ENCODE measurements at places on chromosomes 3 and 15. TPM values are rescaled to one million over a fixed set of nuclear protein-coding genes. Genes with fewer than 3 reads are reported as not detected.
A peak's percentile ranks its signal among the peaks of the same experiment; 100 is the strongest.

- H3K4me3 ChIP-seq, result no peak overlapping the region
- H3K27ac ChIP-seq, result no peak overlapping the region
- DNase-seq, result no peak
- no peaks in the 10 kb centered on the region for H3K4me1 ChIP-seq
- no peaks in the 10 kb centered on the region for H3K27me3 ChIP-seq
Measured at GRCh38 chr3:34183611-34184340, 385.3 kb downstream of the PDCD6IP start.

CLDN1 gene
- total RNA-seq, result 51.8 TPM

- no peaks in the 10 kb centered on the region for H3K4me1 ChIP-seq
- H3K4me3 ChIP-seq, result no peak overlapping the region
- H3K27me3 ChIP-seq, result no peaks in the 10 kb centered on the region
- H3K27ac ChIP-seq, result no peak overlapping the region
Measured at GRCh38 chr15:83919319-83919830, 265.5 kb downstream of the ADAMTSL3 start.

FETUB gene
- total RNA-seq, result not detected

DNA sequence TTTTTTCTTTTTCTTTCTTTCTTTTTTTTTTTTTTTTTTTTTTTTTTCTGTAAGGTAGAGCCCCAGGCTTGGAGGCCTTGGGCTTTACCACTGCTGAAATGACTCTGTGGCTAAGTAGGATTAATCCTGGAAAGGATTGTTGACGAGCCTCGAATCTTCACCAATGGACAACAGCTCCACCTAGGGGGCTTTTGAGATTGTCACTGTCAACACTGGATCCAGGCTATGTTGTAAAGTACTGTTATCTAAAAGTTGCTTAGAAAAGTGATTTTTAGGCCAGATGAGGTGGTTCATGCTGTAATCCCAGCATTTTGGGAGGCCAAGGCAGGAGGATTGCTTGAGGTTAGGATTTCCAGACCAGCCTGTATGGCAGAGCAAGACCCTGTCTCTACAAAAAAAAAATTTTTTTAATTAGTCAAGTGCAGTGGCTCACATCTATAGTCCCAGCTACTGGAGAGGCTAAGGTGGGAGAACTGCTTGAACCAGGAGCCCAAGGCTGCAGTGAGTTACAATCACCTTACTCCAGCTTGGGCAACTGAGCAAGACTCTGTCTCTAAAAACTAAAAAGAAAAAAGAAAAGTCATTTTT is 41.6 kb downstream of the KLHL18 start:
- H3K4me3 ChIP-seq, result no peak overlapping the region
- no peaks in the 10 kb centered on the region for H3K27me3 ChIP-seq
- H3K4me1 ChIP-seq, result peaks cover 5% of the 10 kb centered on the region
- no peak overlapping the region for H3K27ac ChIP-seq
- H3K36me3 ChIP-seq, result no peaks in the 10 kb centered on the region

DUOXA2 gene
- not detected for total RNA-seq

TRAK1 gene
- total RNA-seq, result 40.6 TPM

AGBL1 gene
- not detected for total RNA-seq

GRCh38 chr3:188243124-188243795 is 89.3 kb downstream of the LPP start:
- no peaks in the 10 kb centered on the region for H3K36me3 ChIP-seq
- DNase-seq, result no peak
- H3K4me1 ChIP-seq, result peaks cover 7% of the 10 kb centered on the region
- peak overlapping the region; percentile 76 for H3K27ac ChIP-seq
- H3K27me3 ChIP-seq, result no peaks in the 10 kb centered on the region
- no peak overlapping the region for H3K4me3 ChIP-seq

DNA sequence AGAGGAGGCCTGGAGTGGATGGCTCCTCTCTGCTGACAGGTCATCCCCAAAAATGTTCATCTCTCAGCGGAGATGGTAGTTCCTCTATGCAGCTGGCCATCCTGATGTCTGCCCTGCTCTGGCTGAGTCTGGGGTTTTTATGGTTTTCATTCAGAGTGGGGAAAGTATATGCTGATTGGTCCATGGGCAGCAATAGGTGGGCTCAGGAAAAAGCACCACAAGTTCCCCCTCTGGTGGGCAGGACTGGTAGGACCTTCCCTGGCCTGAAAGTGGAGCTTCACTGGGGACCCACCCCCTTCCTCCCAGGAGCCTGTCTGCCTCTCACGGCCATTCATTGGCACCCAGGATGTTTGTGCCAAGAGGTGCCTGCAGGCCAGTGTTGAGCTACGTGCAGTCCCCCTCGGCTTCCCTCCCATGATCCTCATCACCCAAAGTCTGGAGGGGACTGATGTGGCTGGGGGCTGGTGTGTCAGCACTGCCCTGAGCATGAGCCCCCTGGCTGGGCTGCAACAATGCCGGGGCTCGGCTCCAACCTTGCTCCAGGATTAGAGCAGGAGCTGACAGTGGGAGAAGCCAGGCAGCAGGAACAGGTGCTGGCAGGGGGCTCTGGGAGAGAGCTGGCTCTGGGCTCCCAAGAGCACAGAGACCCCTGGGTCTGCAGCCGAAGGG is 13.1 kb upstream of the BLOC1S6 start:
- no peaks in the 10 kb centered on the region for H3K36me3 ChIP-seq
- no peaks in the 10 kb centered on the region for H3K27me3 ChIP-seq
- H3K4me1 ChIP-seq, result no peaks in the 10 kb centered on the region
- H3K27ac ChIP-seq, result no peak overlapping the region

ADAMTS9 gene
- 240 TPM for total RNA-seq

DNA sequence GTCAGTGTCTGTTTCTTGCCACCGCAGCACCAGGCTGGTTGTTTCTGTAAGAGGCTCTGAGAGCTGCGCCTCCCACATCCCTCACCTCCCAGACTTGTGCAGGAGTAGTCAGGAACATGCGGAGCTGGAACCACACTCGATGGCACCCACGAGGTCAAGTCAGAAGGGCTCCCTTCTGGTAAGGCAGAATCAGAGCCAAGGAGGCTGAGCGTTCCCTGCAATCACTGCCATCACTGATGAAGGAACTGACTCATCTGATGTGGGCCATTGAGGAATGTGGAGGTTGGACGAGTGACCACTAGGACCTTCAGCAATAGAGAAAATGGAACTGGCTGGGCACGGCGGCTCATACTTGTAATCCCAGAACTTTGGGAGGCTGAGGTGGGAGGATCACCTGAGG is 35.7 kb upstream of the BLM start:
- H3K27ac ChIP-seq, result peak overlapping the region; percentile 70
- no peaks in the 10 kb centered on the region for H3K4me1 ChIP-seq
- no peaks in the 10 kb centered on the region for H3K27me3 ChIP-seq
- H3K4me3 ChIP-seq, result no peak overlapping the region
- no peak for DNase-seq

HYAL1 gene
- 4.8 TPM for total RNA-seq

GRCh38 chr3:162295323-162295983 is 798.8 kb downstream of the OTOL1 start:
- H3K4me3 ChIP-seq, result no peak overlapping the region
- H3K36me3 ChIP-seq, result no peaks in the 10 kb centered on the region
- H3K27ac ChIP-seq, result no peak overlapping the region
- DNase-seq, result no peak

GRCh38 chr15:75454471-75455378 is 3.2 kb upstream of the SIN3A start:
- H3K4me1 ChIP-seq, result no peaks in the 10 kb centered on the region
- H3K36me3 ChIP-seq, result no peaks in the 10 kb centered on the region
- H3K27me3 ChIP-seq, result no peaks in the 10 kb centered on the region
- peak overlapping the region; percentile 94 for H3K4me3 ChIP-seq
- no peak for DNase-seq
- peak overlapping the region; percentile 99 for H3K27ac ChIP-seq

CPEB1 gene
- total RNA-seq, result 2.2 TPM

DNA sequence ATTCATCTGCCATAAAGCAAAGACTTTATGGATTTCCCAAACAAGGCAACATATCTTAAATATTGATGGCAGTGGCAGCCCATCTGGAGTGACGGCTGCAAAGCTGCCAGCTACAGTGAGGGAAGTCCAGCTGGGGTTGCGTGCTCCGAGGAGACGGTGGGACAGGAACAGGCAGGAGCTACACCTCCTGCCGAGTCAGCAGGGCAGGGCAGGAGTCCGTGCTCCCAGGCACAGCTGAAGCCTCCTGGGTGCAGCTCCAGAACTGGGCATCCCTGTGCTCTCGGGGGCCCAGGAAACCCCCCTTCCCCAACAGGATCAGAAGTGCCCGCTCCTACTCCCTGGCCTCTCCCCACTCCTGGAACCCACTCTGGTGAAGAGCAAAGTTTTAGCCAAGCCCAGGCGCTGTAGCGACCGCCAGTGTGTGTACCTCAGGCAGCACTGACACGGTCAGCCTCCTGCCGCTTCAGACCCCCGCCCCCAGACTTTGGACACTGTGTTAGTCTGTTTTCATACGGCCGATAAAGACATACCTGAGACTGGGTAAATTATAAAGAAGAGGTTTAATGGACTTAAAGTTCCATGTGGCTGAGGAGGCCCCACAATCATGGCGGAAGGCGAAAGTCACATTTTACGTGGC is 556.4 kb upstream of the CCDC54 start:
- no peak overlapping the region for H3K27ac ChIP-seq
- no peaks in the 10 kb centered on the region for H3K36me3 ChIP-seq
- H3K27me3 ChIP-seq, result no peaks in the 10 kb centered on the region
- no peak for DNase-seq
- H3K4me3 ChIP-seq, result no peak overlapping the region

DNA sequence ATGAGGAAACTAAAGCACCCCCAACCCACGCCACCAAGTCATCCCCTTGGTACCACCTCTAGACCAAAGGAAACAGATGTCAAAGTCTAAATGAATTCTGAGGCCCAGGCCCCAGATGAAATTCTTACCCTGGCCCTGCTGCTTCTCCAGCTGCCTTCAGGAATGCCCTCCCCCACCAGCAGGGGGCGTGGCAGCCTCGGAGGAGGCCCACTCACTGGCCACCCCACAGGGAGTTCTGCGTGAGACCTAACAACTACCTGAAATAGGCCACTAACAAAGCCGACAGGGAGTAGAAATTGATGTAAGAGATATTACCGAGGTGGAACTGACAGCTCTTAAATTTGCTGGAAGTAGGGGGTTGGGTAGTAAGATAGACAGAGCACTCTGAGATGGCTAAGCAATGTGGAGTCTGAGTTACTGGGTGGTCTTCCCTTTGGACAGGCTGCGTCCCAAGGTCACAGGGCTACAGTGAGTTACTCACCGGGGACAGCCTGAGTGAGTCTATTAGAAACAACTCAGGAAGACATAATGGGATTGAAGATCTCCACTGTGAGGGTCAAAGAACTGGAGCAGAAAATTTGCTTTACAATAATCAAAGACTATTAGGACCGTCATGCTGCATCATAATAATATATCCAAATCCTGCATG is 240.7 kb downstream of the SHOX2 start:
- H3K27ac ChIP-seq, result no peak overlapping the region
- H3K27me3 ChIP-seq, result no peaks in the 10 kb centered on the region
- DNase-seq, result no peak
- H3K36me3 ChIP-seq, result no peaks in the 10 kb centered on the region
- H3K4me3 ChIP-seq, result no peak overlapping the region

- no peak overlapping the region for H3K27ac ChIP-seq
- no peak overlapping the region for H3K4me3 ChIP-seq
- no peaks in the 10 kb centered on the region for H3K36me3 ChIP-seq
- H3K4me1 ChIP-seq, result no peaks in the 10 kb centered on the region
Measured at GRCh38 chr15:77221708-77222107, 150.8 kb upstream of the TSPAN3 start.

DNA sequence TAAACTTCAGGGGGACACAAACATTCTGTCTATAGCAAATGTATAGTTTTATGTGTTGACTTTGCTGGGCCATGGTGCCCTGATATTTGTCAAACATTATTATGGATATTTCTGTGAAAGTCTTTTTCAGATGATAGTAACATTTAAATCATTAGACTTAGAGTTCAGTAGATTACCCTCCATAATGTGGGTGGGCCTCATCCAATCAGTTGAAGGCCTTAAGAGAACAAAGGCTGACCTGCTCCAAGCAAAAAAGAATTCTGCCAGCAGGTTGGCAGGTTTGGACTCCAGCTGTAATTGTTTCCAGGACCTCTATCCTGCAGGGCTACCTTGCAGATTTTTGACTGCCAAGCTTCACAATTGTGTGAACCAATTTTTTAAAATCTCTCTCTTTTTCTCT is 1250.9 kb downstream of the ROBO1 start:
- H3K27me3 ChIP-seq, result no peaks in the 10 kb centered on the region
- H3K4me1 ChIP-seq, result no peaks in the 10 kb centered on the region
- H3K27ac ChIP-seq, result no peak overlapping the region

DNA sequence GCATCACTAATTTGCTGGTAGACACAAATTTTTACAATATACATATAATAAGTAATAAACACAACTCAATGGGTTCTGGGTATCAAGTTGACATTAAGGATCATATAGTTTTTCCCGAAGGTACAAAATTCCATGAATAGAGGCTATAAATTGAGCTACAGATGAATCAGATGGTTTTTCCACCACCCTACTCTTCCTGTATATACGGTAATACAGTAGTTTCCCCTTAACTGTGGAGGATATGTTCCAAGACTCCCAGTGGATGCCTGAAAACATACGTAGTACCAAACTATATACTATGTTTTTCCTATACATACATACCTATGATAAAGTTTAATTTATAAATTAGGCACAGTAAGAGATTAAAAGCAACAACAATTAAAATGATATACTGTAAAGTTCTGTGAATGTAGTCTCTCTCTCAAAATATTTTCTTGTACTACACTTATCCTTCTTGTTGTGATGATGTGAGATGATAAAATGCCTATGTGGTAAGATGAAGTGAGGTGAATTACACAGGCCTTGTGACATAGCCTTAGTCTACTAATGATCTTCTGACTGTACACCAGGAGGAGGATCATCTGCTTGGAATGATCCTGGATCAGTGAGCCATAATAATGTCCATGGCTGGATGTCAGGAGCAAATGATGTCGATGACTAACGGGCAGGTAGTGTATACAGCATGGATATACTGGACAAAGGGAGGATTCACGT is 116.7 kb downstream of the NR1I2 start:
- no peak overlapping the region for H3K27ac ChIP-seq
- H3K36me3 ChIP-seq, result no peaks in the 10 kb centered on the region
- H3K4me1 ChIP-seq, result no peaks in the 10 kb centered on the region
- H3K27me3 ChIP-seq, result no peaks in the 10 kb centered on the region

- H3K27ac ChIP-seq, result no peak overlapping the region
- no peak for DNase-seq
- no peaks in the 10 kb centered on the region for H3K27me3 ChIP-seq
- no peaks in the 10 kb centered on the region for H3K4me1 ChIP-seq
Measured at GRCh38 chr3:66138336-66139313, 82.2 kb upstream of the SLC25A26 start.

LRRC31 gene
- not detected for total RNA-seq

RMDN3 gene
- 35.4 TPM for total RNA-seq

GRCh38 chr3:103589770-103590169 is 1155.0 kb downstream of the ZPLD1 start:
- no peak overlapping the region for H3K4me3 ChIP-seq
- no peaks in the 10 kb centered on the region for H3K4me1 ChIP-seq
- H3K27me3 ChIP-seq, result no peaks in the 10 kb centered on the region
- no peak for DNase-seq
- no peak overlapping the region for H3K27ac ChIP-seq

SPATA12 gene
- 0.29 TPM for total RNA-seq

DNA sequence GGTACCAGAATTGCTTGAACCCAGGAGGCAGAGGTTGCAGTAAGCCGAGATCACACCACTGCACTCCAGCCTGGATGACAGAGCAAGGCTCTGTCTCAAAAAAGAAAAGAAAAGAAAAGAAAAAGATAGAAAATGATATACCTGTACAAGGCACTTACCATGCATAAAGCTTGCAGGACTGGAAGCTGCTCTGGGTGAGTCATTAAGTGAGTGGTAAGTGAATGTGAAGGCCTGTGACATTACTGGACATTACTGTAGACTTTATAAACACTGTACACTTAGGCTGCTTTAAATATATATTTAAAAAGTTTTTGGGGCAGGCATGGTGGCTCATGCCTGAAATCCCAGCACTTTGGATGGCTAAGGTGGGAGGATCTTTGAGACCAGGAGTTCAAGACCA is 99.2 kb downstream of the SLMAP start:
- no peak overlapping the region for H3K4me3 ChIP-seq
- H3K27me3 ChIP-seq, result no peaks in the 10 kb centered on the region
- H3K36me3 ChIP-seq, result no peaks in the 10 kb centered on the region
- no peaks in the 10 kb centered on the region for H3K4me1 ChIP-seq
- no peak for DNase-seq

All from breast epithelium (tissue), 4 donors.